Fibroblast of lung (primary cell): ENCODE measurements at places on chromosomes 16 and 17.

- DNase-seq: no peak
Measured at GRCh38 chr17:50914505-50915063, 48.4 kb upstream of the TOB1 start.

GRCh38 chr16:59432896-59433295 lies 698.8 kb upstream of the GOT2 start:
- DNase-seq: no peak

GRCh38 chr16:86740906-86741799 lies 162.8 kb downstream of the FOXL1 start:
- DNase-seq: peak; percentile 94

DNA sequence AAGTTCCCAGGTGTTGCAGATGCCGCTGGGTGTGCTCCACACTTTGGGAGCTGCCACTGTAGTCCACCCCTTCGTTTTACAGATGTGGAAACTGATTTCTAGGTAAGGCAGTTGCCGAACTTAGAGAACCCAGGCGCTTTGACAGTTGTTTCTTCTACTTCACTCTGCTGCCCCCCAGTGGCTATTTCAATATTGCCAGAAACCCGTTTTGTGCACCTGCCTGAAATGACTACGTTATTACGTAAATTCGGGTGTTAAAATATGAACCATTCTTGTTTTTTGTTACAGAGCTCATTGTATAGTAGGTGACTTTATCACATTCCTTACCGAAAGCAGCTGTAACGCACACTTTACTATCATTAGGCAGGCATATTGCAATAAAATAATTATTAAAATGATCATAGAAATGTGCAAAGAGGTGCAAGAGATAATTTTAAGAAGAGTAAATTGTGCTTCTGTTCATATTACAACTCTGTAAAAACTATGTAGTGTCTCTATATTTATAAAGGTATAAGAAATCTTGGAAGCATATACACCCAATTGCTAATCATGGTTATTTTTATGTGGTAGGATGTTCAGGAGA lies 44.9 kb downstream of the OTOA start:
- DNase-seq: peak; percentile 34

DNA sequence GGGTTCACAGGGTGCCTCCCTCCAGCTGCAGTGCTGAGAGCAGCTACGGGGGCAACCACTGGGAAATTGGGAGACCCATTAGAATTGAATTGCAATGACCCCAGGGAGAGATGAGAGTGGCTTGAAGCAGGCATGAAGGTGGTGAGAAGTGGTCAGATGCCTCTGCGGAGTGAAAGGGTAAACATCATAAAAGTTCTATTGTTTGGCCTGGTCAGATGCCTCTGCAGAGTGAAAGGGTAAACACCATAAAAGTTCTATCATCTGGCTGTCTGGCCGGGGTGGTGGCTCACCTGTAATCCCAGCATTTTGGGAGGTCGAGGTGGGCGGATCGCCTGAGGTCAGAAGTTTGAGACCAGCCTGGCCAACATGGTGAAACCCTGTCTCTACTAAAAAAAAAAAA lies 53.5 kb downstream of the TNFRSF13B start:
- no peak for DNase-seq

DNA sequence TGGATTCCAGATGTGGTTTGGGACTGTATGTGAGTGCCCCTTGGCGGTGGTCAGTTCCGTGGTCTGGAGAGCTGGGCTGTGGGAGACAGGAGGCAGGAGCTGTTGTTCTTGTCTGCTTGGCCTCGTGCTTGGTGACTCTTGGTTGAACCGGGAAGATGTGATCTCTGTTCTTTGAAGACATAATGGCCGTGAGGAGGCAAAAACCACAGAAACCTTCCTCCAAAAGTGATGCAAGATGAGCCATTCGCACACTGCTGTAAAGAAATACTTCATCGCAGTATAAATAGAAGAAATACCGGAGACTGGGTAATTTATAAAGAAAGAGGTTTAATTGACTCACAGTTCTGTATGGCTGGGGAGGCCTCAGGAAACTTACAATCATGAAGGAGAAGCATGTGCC lies 128.8 kb downstream of the RAP1GAP2 start:
- DNase-seq: peak; percentile 51

GRCh38 chr16:11576427-11577289 lies 10.1 kb downstream of the LITAF start:
- no peak for DNase-seq

GRCh38 chr16:26348095-26348494 lies 656.3 kb downstream of the HS3ST4 start:
- no peak for DNase-seq

GRCh38 chr17:42775534-42776098 lies 2.4 kb downstream of the VPS25 start:
- DNase-seq: no peak

GRCh38 chr16:88524973-88525662 lies 45.1 kb upstream of the ZC3H18 start:
- no peak for DNase-seq

DNA sequence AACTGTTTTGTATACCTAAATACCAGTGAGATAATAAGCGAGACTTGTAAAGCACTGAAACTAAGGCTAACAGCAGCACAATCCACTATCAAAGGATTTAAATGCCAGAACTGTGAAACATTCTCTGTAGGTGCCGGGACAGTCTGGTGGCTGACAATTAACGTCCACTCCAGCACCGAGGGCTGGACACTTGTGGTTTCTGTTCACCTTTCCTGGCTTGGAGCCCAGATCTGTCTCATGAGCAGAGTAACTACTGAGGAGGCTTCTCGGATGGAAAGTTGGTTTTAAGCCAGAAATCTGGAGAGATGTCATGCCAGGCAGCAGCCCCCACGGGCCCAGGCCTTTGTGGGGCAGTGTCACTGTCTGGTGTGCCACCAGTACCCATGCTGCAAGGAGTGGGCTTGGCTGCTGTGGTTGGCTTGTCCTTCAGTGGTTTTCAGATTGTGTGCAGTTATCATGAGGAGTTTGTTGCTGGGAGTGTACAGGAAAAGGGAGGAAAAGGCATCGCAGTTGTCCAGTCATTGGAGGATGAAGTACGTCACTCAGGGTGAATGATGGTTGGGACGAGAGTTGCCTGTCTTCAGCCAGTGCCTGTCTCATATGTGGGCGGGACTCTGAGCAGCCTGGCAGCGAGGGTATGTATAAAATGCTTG lies 35.5 kb downstream of the UBN1 start:
- DNase-seq: peak; percentile 26

GRCh38 chr16:73949574-73950320 lies 346.9 kb upstream of the PSMD7 start:
- peak; percentile 98 for DNase-seq

DNA sequence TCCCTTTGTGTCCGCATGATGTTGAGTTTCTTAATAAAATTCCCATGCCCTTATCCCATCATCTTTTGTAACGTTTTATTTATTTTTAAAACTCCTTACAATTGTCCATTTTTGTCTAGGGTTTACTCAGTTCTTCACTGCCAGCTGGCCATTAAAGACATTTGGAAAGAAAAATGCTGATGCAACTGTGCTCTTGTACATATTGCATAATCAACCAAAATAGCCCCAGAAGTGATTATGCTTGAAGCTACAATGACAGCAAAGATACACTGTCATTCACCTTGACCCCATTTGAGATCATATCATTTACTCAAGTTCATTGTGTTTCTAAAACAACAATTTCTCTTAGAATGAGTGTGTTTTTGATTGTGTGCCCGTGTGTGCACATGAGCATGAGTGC lies 1074.6 kb upstream of the RBFOX1 start:
- no peak for DNase-seq

DNA sequence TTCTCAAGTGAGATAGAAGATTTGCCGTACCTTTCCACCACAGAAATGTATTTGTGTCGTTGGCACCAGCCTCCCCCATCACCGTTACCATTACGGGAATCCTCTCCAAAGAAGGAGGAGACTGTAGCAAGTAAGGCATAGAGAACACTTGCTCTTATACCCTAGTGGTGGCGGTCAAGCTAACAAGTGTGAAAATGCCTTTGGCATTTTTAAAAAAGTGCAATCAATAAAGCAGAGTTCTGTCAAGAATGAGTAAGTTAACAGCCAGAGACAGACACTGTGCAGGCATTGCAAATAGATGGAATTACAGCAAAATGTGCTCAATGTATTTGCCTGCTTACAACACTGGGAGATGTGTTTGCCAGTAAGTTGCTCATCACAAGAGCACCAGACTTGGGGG lies 7.7 kb downstream of the MSL1 start:
- no peak for DNase-seq

GRCh38 chr17:77373299-77374169 lies 232.8 kb downstream of the SEC14L1 start:
- no peak for DNase-seq

- no peak for DNase-seq
Measured at GRCh38 chr17:48412841-48413240, 17.2 kb downstream of the SKAP1 start.

DNA sequence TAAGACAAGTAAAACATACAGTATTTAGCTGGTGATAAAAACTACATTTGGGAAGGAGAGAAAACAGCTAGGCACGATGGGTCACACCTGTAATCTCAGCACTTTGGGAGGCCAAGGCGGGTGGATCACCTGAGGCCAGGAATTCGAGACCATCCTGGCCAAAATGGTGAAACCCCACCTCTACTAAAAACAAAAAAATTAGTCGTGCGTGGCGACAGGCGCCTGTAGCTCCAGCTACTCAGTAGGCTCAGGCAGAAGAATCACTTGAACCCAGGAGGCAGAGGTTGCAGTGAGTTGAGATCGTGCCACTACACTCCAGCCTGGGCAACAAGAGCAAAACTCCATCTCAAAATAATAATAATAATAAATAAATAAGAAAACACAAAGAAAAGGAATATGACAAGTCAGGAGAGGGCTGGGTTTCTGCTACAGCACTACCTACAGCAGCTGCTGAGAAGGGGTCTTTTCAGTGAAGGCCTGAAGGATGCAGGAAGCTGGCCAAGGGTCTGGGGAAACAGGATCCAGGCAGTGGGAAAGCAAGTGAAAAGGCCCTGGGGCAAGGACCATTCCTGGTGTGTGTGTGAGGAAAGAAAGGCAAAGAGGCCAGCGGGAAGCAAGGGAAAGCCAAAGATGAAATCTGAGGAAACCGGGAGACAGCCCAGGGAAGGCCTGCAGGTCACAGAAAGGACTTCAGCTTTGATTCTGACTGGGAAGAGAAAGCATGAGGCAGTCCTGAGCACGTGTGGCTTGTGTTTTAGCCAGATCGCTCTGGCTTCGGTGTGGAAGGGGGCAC lies 10.6 kb downstream of the MBTPS1 start:
- DNase-seq: no peak

GRCh38 chr16:85674828-85675227 lies 13.9 kb downstream of the GINS2 start:
- no peak for DNase-seq

DNA sequence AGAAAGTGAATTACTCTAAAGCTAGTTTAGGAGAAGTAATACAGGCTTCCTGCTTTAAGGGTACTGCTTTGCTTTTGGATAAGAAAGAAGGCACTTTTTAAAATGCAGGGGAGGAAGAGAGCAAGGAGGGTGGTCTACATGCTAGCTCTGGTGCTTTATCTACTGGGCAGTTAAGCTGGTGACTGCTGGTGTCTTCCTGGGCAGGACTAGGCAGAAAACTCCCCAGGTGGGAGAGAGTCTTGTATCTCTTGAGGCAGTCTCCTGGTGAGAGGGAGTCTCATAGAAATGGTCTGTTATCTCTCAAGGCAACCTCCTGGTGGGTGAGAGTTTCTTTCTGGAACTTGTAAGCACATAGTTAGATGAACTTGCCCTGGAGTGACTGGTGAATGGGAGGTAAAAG lies 953.9 kb upstream of the GOT2 start:
- no peak for DNase-seq

GRCh38 chr17:45096926-45097325 lies 35.4 kb downstream of the PLCD3 start:
- no peak for DNase-seq
